GM12865 (cell line): ENCODE measurements at places on chromosomes 16 and 17.

DNA sequence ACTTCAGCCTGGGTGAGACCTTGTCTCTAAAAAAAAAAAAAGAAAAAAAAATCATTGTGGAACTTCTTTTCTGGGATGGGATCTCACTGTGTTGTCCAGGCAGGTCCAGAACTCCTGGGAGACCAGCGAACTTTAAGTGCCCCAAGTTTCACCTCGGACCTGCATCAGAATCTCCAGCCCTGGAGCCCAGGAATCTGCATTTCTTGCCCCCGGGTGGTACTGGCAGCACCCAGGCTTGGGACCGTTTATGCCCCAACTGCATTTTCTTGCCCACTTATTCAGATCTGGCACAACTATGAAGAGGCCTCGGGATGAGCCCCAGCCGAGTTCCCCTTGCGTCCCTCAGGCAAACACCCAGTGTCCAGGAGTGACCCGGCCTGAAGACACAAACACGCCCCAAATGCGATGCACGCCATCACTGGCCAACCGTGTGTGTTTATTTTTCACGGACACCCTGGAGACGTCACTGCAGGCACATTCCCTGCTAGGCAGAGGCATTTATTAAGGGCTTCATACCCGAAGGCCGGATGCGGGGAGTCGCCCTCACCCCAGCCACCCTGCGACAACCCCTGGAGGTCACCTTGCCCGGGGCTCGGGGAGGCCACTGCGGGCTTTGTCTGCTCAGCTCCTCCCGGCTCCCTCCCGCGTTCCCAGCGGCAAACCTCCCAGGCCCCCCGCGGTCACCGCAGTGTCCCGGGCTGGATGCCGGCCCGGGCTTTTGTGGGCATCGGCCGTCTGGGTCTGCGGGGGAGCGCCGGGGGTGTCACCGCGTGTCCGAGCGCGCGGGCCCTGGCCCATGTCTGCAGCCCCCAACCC lies 684 bp upstream of the SPIRE2 start:
- no peak for DNase-seq

- no peak for DNase-seq
These were observed 127.5 kb downstream of the SOCS1 start for GRCh38 chr16:11128211-11129141.

DNA sequence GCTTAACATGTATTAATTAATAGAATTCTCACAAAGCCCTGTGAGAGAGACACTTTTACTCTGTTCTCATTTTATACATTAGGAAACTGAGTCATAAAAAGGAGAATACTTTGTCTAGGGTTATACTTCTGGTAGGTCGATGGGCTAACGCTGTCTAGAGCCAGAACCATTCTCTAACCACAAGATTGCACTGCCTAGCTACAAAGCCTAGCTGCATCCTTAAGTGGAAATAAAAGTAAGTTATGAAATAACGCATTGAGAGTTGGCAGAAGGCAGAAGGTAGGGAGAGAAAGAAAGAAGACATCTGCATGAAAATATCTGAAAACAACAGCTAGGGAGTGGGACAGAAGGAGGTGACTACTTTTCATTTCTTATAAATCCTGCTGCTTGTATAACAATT lies 33.2 kb downstream of the IRX6 start:
- no peak for DNase-seq

DNA sequence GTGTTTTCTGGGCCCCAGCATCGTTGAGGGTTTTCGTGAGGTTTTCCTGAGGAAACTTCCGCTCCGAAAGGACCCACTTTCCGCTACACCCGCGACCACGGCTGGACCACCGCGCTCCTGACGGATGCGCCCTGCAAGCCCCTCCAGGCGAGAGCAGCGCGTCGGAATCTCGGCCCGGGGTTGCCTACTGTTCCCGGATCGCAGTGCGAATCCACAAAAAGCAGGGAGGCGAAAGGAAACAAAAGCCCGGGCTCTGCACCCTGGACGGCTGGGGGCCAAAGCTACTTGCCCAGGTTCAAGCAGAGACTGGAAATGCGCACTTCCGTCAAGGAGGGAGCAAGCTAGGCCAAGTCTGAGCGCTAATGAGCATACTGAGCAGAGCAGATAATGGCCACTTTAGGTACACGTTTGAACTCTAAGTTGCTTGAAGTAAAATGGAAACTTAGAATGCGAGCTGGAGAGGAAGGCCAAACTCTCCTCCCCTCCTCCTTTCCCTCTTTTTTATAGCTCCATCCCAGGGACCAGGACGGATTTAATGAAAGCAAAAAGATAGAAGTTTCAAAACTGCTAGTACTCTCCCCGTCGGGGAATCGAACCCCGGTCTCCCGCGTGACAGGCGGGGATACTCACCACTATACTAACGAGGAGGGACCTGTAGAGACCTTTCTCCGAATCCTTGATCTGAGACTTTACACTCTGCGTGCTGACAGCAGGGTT lies 11.4 kb upstream of the AURKB start:
- DNase-seq, result peak; percentile 92
